ENCODE measurements at places on chromosomes 5 and 9.
A peak's percentile ranks its signal among the peaks of the same experiment; 100 is the strongest.

- no peak for DNase-seq
Measured at GRCh38 chr5:83095957-83096539, 18.7 kb downstream of the XRCC4 start.

DNA sequence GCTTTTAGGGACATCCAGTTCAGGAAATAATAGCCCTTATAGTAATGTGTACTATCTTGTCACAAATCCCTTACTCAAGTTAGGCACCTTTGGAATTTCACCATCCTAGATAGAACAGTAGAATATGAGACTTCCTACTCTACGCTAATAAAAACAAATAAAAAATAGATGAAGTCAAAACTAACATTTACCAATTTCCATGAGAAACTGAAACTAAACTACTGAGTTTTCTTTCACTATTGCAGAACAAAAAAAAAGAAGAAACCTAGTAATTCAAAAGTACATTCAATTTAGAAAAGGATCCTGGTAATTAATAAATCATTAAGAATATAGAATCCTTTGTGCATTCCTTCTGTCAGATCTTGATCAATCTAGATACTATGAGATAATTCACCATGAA is 14.0 kb downstream of the STARD4 start:
- DNase-seq, result no peak

DNA sequence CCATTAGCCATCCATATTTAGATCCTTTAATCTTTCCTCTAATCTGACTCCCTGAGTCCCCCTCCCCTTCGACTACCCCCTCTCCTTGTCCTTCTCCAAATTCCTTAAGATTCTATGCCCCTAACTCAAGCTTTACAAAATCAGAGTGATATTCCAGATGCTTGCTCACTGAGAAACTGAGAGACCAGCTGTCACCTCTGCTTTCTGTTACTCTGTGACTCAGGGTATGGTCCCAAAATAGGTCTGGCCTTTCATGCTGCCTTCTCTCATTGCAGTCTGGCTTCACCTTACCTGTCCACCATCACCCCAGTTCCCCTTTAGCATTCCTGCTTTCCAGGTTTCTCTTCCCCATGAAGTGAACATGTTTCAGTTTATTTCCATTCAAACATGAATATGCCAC is 383.3 kb upstream of the SLC30A5 start:
- DNase-seq, result peak; percentile 30

DNA sequence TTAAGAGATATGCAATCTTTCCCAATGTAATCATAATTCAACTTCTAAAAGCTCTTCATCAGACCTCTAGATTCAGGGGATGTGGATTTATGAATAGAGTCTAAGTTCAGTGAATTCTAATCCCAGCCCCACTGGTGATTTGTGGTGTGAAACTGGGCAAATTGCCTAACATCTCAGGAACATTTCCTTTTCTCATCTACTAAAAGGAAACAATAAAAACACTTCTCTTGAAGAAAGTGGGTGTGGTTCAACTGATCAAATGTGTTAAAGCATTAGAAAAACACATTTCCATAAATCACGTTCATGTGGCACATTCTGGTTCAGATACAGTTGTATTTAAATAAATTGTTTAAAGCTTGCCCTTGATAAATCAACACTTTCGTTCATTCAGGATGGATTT is 631.7 kb upstream of the CDH6 start:
- no peak for DNase-seq

DNA sequence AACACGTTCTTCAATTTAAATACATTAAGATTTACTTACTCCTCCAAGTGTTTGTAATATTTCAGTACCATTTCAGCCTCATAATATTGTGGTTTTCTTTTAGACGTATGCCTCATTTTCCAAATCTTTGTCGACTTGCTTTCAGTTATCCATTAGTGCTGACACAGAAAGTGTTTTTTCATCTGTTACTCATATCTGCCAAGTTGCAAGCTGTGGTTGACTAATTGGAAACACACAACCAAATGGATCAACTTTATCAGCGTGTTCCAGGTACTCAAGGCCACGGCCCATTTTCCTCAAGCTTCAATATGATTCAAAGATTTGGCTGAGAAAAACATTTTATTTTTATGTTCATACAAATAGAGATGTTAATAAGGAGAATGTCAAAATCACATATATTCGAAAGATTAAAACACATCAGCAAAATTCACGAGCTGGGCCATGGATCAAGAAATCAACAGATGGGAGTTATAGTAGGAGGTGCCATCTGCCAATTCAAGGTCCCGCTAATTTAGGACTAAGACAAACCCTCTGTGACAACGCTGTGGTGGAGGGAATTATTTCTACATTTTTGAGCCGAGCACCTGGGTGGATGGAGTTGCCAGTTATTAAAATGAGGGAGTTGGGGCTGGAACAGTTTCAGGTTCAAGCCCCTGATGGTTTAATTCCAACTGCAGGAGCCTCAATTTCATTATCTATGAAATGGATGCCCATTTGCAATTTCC is 27.2 kb upstream of the CCNJL start:
- DNase-seq, result no peak

DNA sequence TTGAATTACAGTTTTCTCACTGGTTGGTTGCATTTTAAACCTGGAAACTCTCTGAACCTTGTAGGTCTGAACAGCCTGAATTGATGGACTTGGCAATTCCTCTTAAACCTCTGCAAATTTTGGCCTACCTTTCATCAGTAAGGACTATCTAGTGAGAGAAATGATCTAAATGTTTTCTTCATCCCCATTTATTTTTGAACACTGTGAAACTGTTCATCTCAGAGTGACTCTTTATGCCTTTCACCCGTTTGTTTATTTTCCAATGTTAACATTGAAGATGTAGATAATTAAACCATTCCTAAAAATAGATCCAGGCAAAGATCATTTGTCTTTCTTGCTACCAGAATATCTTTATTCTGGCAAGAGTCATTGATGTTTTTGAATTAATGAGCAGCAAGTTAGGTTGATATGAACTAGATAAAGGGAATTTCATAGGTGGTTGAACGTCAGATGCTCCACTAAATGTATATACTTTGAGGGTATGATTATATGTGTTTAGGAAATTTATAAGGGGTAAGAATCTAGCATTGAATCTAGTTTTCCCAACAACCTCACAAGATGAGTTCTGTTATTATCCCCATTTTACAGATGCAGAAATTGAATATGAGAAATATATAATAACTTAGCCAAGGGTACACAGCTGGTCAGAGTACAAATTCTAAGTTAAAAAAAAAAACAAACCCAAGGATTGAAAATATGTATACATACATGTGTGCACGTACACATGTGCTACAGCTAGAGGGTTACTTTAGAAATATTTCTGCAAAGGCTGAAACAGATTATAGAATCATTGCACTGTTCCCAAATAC is 3.4 kb downstream of the CPEB4 start:
- no peak for DNase-seq

- DNase-seq, result no peak
Measured at GRCh38 chr5:73625372-73625943, 538 bp upstream of the ARHGEF28 start.

- peak; percentile 95 for DNase-seq
Measured at GRCh38 chr9:37079370-37080164, 40.8 kb upstream of the ZCCHC7 start.

All from GM20000 (cell line).